Naive thymus-derived CD8-positive, alpha-beta T cell (primary cell): ENCODE measurements at places on chromosomes 3 and 15.
A peak's percentile ranks its signal among the peaks of the same experiment; 100 is the strongest.

- H3K36me3 ChIP-seq: no peaks in the 10 kb centered on the region
- no peak overlapping the region for H3K4me3 ChIP-seq
- DNase-seq: no peak
- no peak overlapping the region for H3K27ac ChIP-seq
- H3K27me3 ChIP-seq: no peaks in the 10 kb centered on the region
- H3K4me1 ChIP-seq: no peaks in the 10 kb centered on the region
Measured at GRCh38 chr3:188106887-188107830, 46.8 kb upstream of the LPP start.

GRCh38 chr3:179068779-179069530 is 2.7 kb downstream of the ZMAT3 start:
- H3K27me3 ChIP-seq: no peaks in the 10 kb centered on the region
- peaks cover 49% of the 10 kb centered on the region for H3K4me1 ChIP-seq
- H3K4me3 ChIP-seq: no peak overlapping the region
- peak; percentile 22 for DNase-seq

DNA sequence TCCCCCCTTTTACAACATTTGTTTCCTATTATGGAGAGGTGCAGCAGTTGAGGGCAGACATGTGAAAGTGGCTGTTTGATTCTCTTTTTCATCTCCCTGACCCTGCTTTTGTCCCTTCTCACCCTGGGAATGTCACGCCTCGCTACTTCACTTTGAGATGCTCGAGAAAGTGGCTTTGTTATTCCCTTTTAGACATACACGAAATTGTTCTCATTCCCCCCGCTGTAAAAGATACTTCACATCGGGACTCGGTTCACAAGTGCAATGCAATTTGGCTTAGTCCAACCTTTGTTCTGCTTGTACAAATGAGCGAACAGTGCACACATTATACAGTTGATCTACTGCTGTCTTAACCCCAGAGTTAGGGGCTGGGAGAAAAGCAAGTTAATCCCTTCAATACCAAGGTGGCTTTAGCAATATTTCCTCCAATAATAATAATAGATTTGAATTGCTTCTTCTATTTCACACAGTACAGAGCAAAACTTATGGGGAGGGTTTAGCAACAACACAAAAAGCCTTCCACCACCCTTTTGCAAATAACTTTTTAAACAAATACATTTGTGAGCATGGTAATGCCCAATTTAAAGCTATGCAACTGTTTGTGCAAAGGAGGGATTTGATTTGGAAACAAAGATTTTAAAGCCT is 5.7 kb upstream of the FOXB1 start:
- no peak overlapping the region for H3K4me3 ChIP-seq
- no peak for DNase-seq
- H3K4me1 ChIP-seq: peaks cover 18% of the 10 kb centered on the region
- no peak overlapping the region for H3K27ac ChIP-seq
- H3K27me3 ChIP-seq: peaks cover 78% of the 10 kb centered on the region
- peaks cover 2% of the 10 kb centered on the region for H3K36me3 ChIP-seq

- DNase-seq: no peak
- no peak overlapping the region for H3K4me3 ChIP-seq
- H3K27me3 ChIP-seq: peaks cover 4% of the 10 kb centered on the region
- H3K36me3 ChIP-seq: no peaks in the 10 kb centered on the region
- H3K27ac ChIP-seq: no peak overlapping the region
- peaks cover 13% of the 10 kb centered on the region for H3K4me1 ChIP-seq
Measured at GRCh38 chr3:194875581-194876402, 190.1 kb downstream of the FAM43A start.

GRCh38 chr3:62046326-62046725 is 327.0 kb downstream of the FEZF2 start:
- no peaks in the 10 kb centered on the region for H3K4me1 ChIP-seq
- H3K27me3 ChIP-seq: peaks cover 1% of the 10 kb centered on the region
- no peak for DNase-seq
- H3K4me3 ChIP-seq: no peak overlapping the region
- H3K36me3 ChIP-seq: no peaks in the 10 kb centered on the region
- no peak overlapping the region for H3K27ac ChIP-seq

GRCh38 chr3:60989626-60990441 is 261.4 kb downstream of the FHIT start:
- no peak for DNase-seq
- no peaks in the 10 kb centered on the region for H3K27me3 ChIP-seq
- no peaks in the 10 kb centered on the region for H3K4me1 ChIP-seq
- H3K27ac ChIP-seq: no peak overlapping the region
- no peaks in the 10 kb centered on the region for H3K36me3 ChIP-seq

- H3K36me3 ChIP-seq: no peaks in the 10 kb centered on the region
- no peak overlapping the region for H3K4me3 ChIP-seq
- peak overlapping the region; percentile 73 for H3K27ac ChIP-seq
- no peaks in the 10 kb centered on the region for H3K27me3 ChIP-seq
Measured at GRCh38 chr3:195558602-195559001, 15.5 kb upstream of the PPP1R2 start.
